ENCODE measurements at places on chromosomes 6 and 20. TPM values are rescaled to one million over a fixed set of nuclear protein-coding genes. Genes with fewer than 3 reads are reported as not detected.

GRCh38 chr6:107633680-107634323 is 143.9 kb downstream of the SOBP start:
- H3K27ac ChIP-seq, result no peak overlapping the region
- H3K4me3 ChIP-seq, result no peak overlapping the region
- H3K36me3 ChIP-seq, result peaks cover 7% of the 10 kb centered on the region
- peaks cover 3% of the 10 kb centered on the region for H3K4me1 ChIP-seq

DNA sequence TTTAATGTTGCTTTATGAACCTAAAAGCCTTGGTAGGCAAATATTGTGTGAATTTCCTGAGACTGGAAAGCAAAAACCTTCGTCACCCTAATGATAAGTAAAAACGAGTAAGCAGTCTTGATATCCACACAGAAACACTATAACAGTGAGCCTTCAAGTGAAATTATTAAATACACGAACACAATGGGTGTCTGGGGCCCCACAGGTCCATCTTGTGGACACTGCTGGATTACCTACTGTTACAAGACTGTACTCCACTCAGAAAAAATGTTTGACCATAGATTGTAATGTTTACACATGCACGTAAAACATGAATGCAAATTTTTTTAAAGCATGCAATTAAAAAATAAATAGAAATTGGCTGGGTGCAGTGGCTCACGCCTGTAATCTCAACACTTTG is 466.9 kb downstream of the CD83 start:
- H3K27me3 ChIP-seq, result no peaks in the 10 kb centered on the region
- H3K36me3 ChIP-seq, result no peaks in the 10 kb centered on the region
- peak; percentile 29 for DNase-seq
- H3K4me1 ChIP-seq, result no peaks in the 10 kb centered on the region
- no peak overlapping the region for H3K27ac ChIP-seq

GRCh38 chr6:135990439-135990838 is 138.9 kb downstream of the PDE7B start:
- no peak overlapping the region for H3K27ac ChIP-seq
- H3K36me3 ChIP-seq, result no peaks in the 10 kb centered on the region
- no peak for DNase-seq
- no peaks in the 10 kb centered on the region for H3K4me1 ChIP-seq

DNA sequence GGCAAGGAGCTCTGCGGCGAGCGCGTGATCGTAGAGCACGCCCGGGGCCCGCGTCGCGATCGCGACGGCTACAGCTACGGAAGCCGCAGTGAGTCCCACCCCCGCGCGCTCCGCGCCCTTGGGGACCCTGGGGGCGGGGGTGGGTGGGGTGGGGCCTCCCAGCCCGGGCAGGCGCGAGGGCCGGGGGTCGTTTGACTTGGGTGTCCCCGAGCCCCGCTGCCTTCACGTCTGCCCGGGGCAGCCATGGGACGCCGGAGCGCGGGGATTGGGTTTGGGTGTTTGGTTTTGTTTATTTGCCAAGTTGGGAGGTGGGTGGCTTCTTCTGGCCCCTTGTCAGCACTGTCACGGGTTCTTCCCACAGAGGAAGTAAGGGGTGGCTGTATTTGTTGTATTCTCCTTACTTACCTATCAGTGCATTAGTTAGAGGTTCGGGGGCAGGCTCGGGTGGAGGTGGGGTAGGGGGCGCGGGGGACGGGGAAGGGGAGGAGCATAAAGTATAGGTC is 777 bp downstream of the SRSF6 start:
- no peak for DNase-seq
- peaks cover 45% of the 10 kb centered on the region for H3K36me3 ChIP-seq
- H3K4me1 ChIP-seq, result peaks cover 30% of the 10 kb centered on the region
- H3K27ac ChIP-seq, result peak overlapping the region; percentile 100

- no peak for DNase-seq
- no peaks in the 10 kb centered on the region for H3K27me3 ChIP-seq
- no peak overlapping the region for H3K4me3 ChIP-seq
- peaks cover 6% of the 10 kb centered on the region for H3K4me1 ChIP-seq
Observed at GRCh38 chr20:19207541-19207940, 4.9 kb upstream of the SLC24A3 start.

DNA sequence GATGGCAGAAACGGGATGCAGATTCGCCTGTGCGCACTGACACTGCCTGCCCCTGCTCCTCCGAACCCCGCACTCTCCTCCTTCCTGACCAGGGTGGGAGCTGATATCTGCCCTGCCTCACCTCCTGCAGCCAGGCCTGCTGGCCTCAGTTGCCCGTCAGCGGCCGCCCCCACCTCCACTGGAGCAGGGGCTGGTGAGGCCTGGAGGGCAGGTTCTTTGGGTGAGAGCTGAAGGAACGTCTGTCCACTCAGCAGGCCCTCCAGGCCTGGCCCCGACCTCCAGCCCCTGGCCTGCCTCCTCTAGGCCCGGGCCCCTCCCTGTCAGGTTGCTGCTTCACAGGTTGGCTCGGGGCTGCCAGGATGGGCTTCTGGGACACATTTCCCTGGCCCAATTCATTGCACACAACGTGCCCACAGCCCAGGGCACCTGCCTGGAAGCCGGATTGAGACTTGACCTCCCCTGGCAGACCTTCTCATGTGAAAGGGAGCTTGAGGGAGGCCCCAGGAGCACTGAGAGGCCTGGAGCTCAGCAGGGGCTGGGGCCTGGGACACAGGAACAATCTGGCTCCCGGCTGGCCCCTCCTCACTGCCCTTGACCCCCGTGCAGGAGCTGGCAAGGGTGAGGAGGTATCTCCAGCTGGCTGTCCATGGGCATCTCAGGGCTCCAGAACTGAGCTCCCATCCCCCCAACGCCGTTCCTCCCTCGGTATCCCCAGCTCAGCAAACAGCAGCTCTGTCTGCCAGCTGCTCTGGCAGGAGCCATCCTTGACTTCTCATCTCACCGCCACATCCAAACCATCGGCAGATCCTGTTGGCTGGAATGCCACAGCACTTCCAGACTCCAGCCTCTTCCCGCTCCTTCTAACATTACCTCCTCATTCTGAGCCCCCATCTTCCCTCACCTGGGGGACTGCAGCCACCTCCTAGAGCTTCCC is 39.5 kb downstream of the SPDEF start:
- no peaks in the 10 kb centered on the region for H3K4me1 ChIP-seq
- DNase-seq, result peak; percentile 3
- no peaks in the 10 kb centered on the region for H3K27me3 ChIP-seq
- no peaks in the 10 kb centered on the region for H3K36me3 ChIP-seq

DNA sequence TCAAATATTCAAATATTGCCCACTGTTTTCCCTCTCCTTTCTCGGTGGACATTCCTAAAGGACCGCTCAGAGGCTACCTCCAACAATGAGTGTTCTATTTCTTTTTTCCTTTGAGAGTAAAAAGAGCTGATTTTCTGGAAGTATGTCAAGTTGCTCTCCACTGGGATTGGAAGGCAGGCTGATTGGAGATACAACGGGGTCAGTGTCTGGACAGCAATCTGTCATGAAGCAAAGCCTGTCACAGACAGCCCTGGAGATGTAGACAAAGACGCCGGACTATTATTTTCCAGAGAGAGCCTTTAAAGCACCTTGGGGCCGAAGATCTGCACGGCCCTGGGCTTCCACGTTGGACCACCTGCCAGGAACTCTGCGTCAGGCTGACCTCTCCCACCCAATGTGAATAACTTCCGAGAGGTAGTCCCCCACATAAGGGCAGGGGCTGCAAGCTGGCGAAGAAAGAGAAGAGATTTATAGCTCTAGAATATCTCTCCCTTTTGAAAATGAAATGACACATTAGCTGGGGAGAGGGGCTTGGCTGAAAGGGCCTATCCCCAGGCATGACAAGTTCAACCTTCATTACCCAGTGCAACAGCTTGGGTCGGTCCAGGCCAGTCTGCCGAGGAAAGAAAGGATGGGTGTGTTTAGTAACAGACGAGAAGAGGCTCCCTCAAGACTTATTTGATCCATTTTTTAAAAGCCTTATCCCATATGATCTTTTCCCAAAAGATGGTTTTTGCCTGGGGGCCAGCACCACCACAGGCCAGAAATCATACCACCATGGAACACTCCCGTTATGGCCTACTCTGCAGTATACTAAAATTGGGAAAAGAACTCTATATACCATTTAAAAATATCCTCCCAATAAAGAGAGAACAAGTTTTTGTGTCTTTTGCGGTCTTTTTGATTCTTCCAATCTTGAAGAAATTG is 131.1 kb downstream of the OLIG3 start:
- H3K4me1 ChIP-seq, result no peaks in the 10 kb centered on the region
- no peaks in the 10 kb centered on the region for H3K27me3 ChIP-seq
- no peak overlapping the region for H3K27ac ChIP-seq

DNA sequence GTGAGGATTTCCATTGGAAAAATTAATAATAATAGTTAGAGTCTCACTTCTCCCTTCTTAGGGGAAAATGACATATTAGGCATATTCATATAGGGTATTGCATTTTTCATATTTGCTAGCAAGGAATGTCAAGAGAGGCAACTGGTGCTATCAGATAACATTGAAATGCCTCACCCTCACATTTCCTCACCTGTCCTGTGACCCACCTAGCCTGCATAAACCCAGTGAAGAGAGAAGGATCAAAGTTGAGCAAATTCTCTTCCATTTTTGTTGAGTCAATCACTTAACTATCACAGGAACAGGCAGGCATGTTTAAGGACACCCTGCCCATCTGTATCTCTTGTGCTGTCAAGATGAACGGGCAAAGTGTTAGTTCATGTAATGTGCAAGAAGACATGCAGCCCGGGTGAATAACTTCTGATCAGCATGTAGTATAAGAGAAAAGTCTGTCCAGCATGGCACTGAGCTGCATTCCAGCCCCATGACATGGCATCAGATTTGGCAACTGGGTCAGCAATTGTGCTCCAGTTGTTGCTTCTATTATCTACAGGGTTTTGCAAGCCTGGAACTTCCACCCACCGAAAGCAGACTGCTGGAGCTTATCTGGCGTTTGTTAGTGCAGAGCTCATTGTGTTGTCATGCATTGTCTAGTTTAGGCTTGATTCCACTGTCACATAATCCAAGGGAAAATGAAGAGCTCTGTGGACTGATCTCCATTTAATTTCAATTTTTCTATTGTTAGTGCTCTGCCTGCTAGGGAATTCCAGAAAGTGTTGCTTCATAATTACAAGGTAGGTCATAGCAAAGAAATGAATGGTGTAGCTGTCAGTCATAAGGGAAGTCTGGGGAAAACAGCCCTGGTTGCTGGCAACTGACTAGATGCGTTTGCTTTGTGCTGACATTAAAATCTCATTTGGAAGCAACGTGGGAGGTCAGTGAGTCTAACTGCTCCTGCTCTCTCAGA is 138.4 kb upstream of the TNFAIP3 start:
- H3K36me3 ChIP-seq, result no peaks in the 10 kb centered on the region
- H3K4me1 ChIP-seq, result peaks cover 21% of the 10 kb centered on the region
- DNase-seq, result peak; percentile 34
- no peak overlapping the region for H3K27ac ChIP-seq
- no peak overlapping the region for H3K4me3 ChIP-seq

DNA sequence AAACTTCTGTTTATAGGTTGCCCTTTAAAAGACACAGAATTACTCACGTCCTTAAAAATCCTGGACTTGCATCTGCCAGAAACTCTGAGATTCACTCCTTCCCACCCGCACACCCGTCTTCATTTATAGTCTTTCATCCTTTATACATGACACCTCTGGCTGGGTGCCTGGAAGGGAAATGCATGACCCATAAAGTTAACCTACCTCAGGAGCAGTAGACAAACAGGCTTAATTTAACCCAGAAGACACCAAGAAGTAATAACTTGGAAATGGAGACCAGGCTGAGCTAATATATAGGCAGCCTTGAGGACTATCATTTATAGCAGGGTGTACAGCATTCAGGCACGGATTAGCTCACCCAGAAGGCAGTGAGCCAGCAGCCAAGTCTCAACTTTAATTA is 429.0 kb upstream of the NRSN1 start:
- H3K4me3 ChIP-seq, result no peak overlapping the region
- no peak overlapping the region for H3K27ac ChIP-seq
- no peaks in the 10 kb centered on the region for H3K36me3 ChIP-seq
- peaks cover 2% of the 10 kb centered on the region for H3K4me1 ChIP-seq

GRCh38 chr6:136144251-136145023 is 105.7 kb downstream of the MTFR2 start:
- H3K36me3 ChIP-seq, result no peaks in the 10 kb centered on the region
- H3K4me1 ChIP-seq, result no peaks in the 10 kb centered on the region
- H3K4me3 ChIP-seq, result no peak overlapping the region
- no peak for DNase-seq

- H3K36me3 ChIP-seq, result no peaks in the 10 kb centered on the region
- H3K27me3 ChIP-seq, result no peaks in the 10 kb centered on the region
- no peak for DNase-seq
Observed at GRCh38 chr6:56749632-56750151, 107.0 kb upstream of the DST start.

- H3K36me3 ChIP-seq, result no peaks in the 10 kb centered on the region
- H3K4me1 ChIP-seq, result no peaks in the 10 kb centered on the region
- no peak overlapping the region for H3K4me3 ChIP-seq
- H3K27me3 ChIP-seq, result no peaks in the 10 kb centered on the region
- DNase-seq, result no peak
Observed at GRCh38 chr20:12638633-12639312, 370.0 kb upstream of the SPTLC3 start.

DNA sequence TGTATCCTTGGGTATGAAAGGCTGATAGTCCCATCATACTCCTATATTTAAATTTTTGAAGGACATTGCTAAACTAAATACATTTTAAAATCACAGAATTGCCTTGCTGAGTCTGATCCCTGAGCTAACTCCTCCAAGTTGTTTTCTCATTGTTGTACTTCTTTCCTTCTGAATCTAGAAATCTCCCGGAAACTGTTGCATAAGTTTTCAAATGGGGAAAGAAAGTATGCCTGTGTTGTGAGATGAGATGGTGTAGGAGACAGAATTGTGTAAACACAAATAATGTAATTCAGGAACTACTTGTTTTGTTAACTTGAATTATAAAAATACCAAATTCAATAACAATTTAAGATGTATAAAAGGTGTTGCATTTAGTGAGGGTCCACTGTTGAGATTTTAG is 7.3 kb downstream of the PNRC1 start:
- peaks cover 18% of the 10 kb centered on the region for H3K4me1 ChIP-seq
- H3K4me3 ChIP-seq, result no peak overlapping the region
- no peaks in the 10 kb centered on the region for H3K27me3 ChIP-seq
- peak overlapping the region; percentile 34 for H3K27ac ChIP-seq

GRCh38 chr6:84428300-84428907 is 201.0 kb upstream of the CEP162 start:
- no peaks in the 10 kb centered on the region for H3K27me3 ChIP-seq
- H3K36me3 ChIP-seq, result no peaks in the 10 kb centered on the region
- no peak overlapping the region for H3K4me3 ChIP-seq
- H3K27ac ChIP-seq, result no peak overlapping the region
- no peaks in the 10 kb centered on the region for H3K4me1 ChIP-seq

GRCh38 chr6:130453230-130453629 is 87.4 kb downstream of the TMEM200A start:
- H3K36me3 ChIP-seq, result no peaks in the 10 kb centered on the region
- no peaks in the 10 kb centered on the region for H3K27me3 ChIP-seq
- DNase-seq, result no peak
- H3K4me1 ChIP-seq, result no peaks in the 10 kb centered on the region
- H3K27ac ChIP-seq, result no peak overlapping the region

Gene PSORS1C2
- polyA plus RNA-seq, result 1.6 TPM

Gene ANKRD66
- not detected for polyA plus RNA-seq

Gene MTG2
- 14.7 TPM for polyA plus RNA-seq

Gene SIRPG
- polyA plus RNA-seq, result not detected

Gene CCN6
- not detected for polyA plus RNA-seq

Gene RIMS1
- 0.13 TPM for polyA plus RNA-seq

Gene FOXA2
- polyA plus RNA-seq, result 9.4 TPM

Gene MCHR2
- polyA plus RNA-seq, result not detected

Gene BRPF3
- 17.6 TPM for polyA plus RNA-seq

All from stomach (tissue), 19 donors.